AG09319 (cell line): ENCODE measurements at places on chromosomes 1 and 21.

- DNase-seq: no peak
Measured at GRCh38 chr21:34602061-34602460, 12.9 kb downstream of the RCAN1 start.

GRCh38 chr1:66366634-66367033 is 167.3 kb upstream of the SGIP1 start:
- DNase-seq: no peak

GRCh38 chr1:44610527-44611148 is 63.6 kb downstream of the TMEM53 start:
- DNase-seq: no peak

DNA sequence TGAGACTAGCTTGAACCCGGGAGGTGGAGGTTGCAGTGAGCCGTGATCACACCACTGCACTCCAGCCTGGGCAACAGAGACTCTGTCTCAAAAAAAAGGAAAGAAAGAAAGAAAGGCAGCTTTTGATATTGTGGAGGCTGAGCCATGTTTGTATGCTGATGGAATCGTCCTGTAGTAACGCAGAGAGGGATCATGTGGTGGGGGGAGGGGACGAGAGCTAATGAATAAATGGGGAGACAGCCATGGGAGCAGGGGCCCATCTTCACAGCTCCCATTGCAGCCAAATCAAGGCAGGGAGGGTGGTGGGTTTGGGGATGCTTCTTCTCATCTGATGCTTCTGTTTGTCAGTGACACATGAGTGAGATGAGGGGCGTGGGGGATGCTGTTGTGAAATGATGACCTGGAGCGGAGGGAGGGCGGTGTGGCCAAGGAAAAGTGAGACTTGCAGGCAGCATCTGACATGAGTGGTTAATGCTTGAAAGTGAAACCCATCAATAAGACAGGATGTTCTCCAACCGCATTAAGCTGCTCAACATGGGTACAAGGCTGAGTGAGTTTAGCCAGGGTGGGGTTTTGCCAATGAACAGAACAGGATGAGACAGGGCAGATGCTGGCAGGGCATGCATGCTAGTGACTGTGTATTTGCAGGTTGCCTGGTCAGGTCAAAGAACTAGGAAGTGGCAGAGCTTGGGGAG is 16.7 kb downstream of the SPATA21 start:
- no peak for DNase-seq

DNA sequence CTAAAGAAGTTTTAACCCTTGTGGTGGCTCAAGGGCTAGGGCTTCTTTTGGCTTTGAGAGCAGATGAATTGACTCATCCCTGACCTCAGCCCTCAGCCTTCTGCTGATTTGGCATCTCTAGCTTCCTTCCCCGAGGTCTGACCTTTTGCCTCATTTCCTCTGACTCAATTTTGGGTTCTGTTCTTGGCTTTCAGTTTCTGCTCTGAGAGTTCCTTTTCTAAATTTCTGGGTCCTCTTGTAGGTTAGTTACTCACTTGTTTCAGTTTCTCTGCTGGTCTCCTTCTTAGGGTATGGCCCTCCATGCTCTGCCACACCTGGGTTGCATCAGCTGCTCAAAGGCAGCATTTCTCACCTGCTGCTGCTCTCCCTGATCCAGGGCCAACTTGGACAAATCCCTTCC is 19.4 kb downstream of the PDE4B start:
- DNase-seq: peak; percentile 41

DNA sequence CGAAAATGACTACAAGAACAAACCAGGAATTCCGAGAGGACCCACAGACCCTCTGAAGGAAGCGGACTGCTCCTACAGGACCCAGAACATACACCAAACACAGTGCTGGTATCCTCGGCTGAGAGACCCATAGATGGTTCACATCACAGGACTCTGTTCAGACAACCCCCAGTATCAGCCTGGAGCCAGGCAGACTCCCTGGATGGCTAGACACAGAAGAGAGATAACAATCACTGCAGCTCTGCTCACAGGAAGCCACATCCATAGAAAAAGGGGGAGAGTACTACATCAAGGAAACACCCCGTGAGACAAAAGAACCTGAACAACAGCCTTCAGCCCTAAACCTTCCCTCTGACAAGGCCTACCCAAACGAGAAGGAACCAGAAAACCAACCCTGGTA is 434.0 kb upstream of the NR5A2 start:
- DNase-seq: no peak
